ENCODE measurements at places on chromosomes 2 and 18.

- DNase-seq, result peak; percentile 41
Observed at GRCh38 chr2:220855296-220855695, 716.8 kb downstream of the EPHA4 start.

GRCh38 chr2:227853765-227854271 is 17.6 kb upstream of the DAW1 start:
- DNase-seq, result no peak

DNA sequence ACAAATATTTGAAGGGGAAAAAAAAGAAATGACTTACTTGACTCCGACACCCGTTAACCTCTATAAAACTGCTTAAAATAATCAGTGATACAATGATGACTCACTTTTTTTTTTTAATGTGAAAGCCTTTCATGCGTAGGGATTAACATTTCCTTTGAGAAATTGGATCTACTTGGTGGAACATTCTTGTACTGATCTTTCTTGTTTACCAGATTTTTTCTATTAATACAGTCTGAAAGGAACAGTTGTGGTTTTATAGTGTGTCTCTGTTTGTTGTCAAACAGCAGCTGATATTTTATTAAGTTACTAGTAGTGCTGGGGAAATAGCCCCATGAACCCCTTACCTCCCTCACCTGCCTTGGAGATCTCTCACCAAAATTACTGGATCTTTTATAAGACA is 40.2 kb upstream of the NEB start:
- DNase-seq, result peak; percentile 59

GRCh38 chr2:62319070-62319469 is 123.2 kb downstream of the B3GNT2 start:
- no peak for DNase-seq

Data from fibroblast of skin of abdomen (primary cell).